ENCODE measurements at places on chromosomes 6 and 20. TPM values are rescaled to one million over a fixed set of nuclear protein-coding genes. Genes with fewer than 3 reads are reported as not detected.

DNA sequence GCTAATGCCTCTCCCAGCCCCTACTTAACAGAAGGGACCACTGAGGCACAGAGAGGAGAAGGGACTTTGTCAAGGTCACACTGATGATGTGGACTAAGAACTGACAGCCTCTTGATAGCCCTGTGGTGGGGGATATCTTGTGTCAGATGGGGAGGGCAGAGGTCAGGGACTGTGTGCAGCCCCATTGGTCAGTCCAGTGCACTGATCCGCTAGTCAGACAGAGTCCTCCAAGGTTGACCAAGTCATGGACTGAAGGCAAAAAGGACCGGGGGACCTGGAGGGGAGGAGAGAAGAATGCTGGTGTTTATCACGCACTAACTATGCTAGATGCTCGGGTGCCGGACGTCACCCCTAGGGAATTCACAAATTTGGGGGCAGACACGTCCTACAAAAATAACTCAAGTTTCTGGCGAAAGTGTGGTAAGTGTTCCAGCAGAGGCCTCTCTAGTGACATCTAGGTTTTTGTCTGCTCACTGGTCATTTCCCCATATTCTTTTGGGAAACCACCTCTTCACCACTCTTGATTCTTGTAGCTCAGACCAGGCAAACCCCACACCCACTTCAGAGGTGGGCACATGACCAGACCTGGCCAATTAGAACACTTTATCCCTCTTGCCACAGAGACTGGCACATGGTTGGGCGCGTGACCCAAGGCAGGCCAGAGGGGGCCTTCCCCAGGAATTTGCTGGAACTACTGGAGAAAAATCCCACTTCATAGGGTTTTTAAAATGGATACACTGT is 21.0 kb downstream of the TCF15 start:
- no peaks in the 10 kb centered on the region for H3K36me3 ChIP-seq
- no peaks in the 10 kb centered on the region for H3K27me3 ChIP-seq
- peak overlapping the region; percentile 73 for H3K27ac ChIP-seq
- H3K4me3 ChIP-seq, result no peak overlapping the region

DNA sequence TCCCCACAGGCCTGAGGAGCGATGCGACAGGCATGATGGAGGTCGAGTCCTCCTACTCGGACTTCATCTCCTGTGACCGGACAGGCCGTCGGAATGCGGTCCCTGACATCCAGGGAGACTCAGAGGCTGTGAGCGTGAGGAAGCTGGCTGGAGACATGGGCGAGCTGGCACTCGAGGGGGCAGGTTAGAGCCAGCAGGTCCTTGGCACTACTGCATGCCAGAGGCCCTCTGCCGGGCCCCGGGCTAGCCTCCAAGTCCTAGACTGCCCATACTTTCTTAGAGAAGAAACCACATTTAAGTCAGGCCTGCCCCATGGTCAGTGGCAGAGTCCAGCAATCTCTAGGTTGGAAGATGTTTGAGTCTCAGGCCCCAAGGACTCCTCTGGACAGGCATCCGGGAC is 32.1 kb downstream of the PKIG start:
- H3K36me3 ChIP-seq, result peaks cover 72% of the 10 kb centered on the region
- peaks cover 88% of the 10 kb centered on the region for H3K4me1 ChIP-seq
- no peaks in the 10 kb centered on the region for H3K27me3 ChIP-seq
- peak overlapping the region; percentile 82 for H3K27ac ChIP-seq
- DNase-seq, result peak; percentile 70

DNA sequence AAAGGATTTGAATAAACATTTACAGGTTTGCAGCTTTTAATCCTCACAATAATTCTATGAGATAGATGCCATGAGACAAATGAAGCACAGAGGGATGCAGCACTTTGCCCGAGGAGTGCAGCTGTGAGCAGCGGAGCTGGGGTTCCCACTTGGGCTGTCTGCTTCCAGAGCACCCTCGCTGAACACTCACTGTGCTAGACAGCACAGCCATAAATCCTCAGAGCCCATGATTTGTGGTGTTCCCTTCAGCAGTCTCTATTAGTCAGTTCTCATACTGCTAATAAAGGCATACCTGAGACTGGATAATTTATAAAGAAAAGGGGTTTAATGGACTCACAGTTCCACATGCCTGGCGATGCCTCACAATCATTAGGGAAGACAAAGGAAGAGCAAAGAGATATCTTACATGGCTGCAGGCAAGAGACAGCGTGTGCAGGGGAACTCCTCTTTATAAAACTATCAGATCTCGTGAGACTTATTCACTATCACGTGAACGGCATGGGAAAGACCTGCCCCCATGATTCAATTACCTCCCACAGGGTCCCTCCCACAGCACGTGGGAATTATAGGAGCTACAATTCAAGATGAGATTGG is 25.3 kb upstream of the CTAGE9 start:
- H3K4me3 ChIP-seq, result no peak overlapping the region
- no peaks in the 10 kb centered on the region for H3K27me3 ChIP-seq
- H3K4me1 ChIP-seq, result no peaks in the 10 kb centered on the region
- DNase-seq, result no peak

- H3K36me3 ChIP-seq, result no peaks in the 10 kb centered on the region
- no peak overlapping the region for H3K4me3 ChIP-seq
- DNase-seq, result no peak
- no peaks in the 10 kb centered on the region for H3K4me1 ChIP-seq
- no peak overlapping the region for H3K27ac ChIP-seq
- peaks cover 6% of the 10 kb centered on the region for H3K27me3 ChIP-seq
Observed at GRCh38 chr20:252801-253200, 4.7 kb upstream of the DEFB132 start.

DNA sequence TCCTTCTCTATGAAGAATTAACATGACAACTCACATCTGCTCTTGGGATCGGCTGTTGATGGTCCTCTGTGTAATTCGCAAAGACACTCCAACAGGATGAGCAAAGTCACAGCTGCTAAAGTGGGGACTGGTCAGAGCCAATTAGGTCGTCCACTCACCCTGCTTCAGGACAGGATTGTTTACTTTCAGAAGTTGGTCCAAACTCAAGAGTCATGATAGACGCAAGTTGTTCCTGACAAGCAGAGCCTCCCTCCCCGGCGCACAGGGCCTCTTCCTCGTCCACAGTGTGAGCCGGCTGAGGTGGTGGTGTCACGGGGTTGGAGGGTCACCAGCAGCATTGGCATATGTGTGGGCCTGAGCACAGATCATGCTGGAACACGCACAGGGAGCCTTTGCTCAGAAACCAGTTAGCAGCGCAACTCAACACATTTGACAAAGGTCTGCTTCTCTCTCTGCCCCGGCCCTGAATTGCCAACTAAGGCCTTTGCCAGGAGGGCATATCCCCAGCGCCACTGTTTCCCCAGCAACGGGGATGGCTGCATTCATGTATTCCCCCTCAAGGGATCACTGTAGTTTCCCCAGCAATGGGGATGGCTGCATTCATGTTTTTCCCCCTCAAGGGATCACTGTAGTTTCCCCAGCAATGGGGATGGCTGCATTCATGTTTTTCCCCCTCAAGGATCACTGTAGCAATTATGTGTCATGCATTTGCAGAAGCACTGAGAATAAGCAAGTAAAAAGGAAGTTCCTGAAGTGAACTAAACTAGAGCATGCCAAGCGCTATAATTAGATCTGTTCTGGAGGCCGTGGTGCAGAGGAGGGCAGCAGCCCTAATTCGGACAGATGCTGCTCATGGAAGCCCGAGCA is 111.7 kb downstream of the THBS2 start:
- peak overlapping the region; percentile 15 for H3K27ac ChIP-seq
- H3K36me3 ChIP-seq, result no peaks in the 10 kb centered on the region
- H3K27me3 ChIP-seq, result no peaks in the 10 kb centered on the region
- H3K4me3 ChIP-seq, result no peak overlapping the region
- peak; percentile 65 for DNase-seq
- H3K4me1 ChIP-seq, result peaks cover 26% of the 10 kb centered on the region

- H3K27ac ChIP-seq, result no peak overlapping the region
- H3K4me1 ChIP-seq, result peaks cover 6% of the 10 kb centered on the region
- no peaks in the 10 kb centered on the region for H3K36me3 ChIP-seq
- H3K27me3 ChIP-seq, result no peaks in the 10 kb centered on the region
- H3K4me3 ChIP-seq, result no peak overlapping the region
Observed at GRCh38 chr6:113626475-113626874, 230.7 kb upstream of the MARCKS start.

GRCh38 chr6:108587258-108588059 is 26.7 kb downstream of the FOXO3 start:
- no peak for DNase-seq
- no peaks in the 10 kb centered on the region for H3K36me3 ChIP-seq
- peaks cover 85% of the 10 kb centered on the region for H3K4me1 ChIP-seq
- H3K27me3 ChIP-seq, result no peaks in the 10 kb centered on the region
- H3K4me3 ChIP-seq, result no peak overlapping the region

DNA sequence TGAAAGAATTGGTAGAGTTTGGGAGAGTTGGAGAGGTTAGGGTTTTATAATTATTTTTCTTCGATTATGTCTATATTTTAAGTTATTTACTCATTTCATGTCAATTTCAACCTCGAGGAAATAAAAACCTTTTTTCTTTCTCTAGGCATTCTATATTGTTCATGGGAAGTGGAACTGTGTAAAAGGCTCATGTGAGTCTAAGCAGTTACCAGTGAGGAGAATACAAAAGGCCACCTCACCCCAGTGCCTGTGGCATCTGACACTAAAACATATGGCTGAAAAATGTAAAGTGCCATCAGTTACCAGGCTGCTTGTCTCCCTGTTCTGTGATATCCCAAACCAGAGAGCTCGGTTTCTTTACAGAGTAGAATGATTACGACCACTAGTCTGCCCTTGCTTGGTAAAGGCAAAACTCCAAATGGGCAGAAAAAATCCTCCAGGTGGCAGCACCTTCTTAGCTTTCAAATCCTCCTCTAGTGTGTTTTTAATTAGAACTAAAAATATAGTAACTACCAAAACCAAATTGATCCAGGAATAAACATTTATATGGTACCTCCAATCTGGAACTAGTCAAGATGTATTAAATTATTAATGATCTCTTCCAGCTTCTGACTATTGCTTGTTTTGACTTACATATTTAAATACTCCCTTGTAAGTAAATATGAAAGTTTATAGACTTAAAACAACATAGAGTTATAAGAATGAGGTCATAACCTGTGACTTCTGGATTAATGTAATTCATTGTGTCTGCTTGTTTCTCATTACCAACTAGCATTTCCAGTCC is 122.6 kb upstream of the MCHR2 start:
- H3K27ac ChIP-seq, result no peak overlapping the region
- DNase-seq, result no peak
- H3K4me1 ChIP-seq, result no peaks in the 10 kb centered on the region
- no peaks in the 10 kb centered on the region for H3K36me3 ChIP-seq
- H3K27me3 ChIP-seq, result no peaks in the 10 kb centered on the region

The FOXQ1 gene
- not detected for total RNA-seq

DNA sequence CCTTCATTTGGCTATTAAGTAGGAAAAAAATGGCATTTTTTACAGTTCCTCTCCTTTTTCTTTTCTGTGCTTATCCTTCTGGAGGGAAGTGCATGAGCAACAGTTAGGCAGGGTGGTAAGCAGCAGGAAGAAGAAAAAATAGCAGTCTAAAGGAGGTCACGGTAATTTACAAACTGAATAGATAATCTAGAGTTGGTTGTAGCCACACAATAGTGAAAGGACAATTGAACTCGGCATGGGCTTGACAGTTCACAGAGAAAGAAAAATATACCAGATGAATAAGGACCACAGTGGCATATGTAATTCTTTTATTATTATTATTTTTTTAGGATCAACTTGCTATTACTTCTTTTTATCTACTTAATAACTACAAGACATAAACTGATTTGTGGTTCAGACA is 358.6 kb downstream of the BTBD9 start:
- H3K27ac ChIP-seq, result no peak overlapping the region
- H3K4me1 ChIP-seq, result no peaks in the 10 kb centered on the region
- no peak overlapping the region for H3K4me3 ChIP-seq
- H3K27me3 ChIP-seq, result no peaks in the 10 kb centered on the region

- H3K4me1 ChIP-seq, result peaks cover 14% of the 10 kb centered on the region
- H3K27me3 ChIP-seq, result peaks cover 4% of the 10 kb centered on the region
- H3K36me3 ChIP-seq, result no peaks in the 10 kb centered on the region
- no peak for DNase-seq
- H3K27ac ChIP-seq, result no peak overlapping the region
- no peak overlapping the region for H3K4me3 ChIP-seq
Observed at GRCh38 chr20:57596358-57596757, 23.9 kb downstream of the ZBP1 start.

DNA sequence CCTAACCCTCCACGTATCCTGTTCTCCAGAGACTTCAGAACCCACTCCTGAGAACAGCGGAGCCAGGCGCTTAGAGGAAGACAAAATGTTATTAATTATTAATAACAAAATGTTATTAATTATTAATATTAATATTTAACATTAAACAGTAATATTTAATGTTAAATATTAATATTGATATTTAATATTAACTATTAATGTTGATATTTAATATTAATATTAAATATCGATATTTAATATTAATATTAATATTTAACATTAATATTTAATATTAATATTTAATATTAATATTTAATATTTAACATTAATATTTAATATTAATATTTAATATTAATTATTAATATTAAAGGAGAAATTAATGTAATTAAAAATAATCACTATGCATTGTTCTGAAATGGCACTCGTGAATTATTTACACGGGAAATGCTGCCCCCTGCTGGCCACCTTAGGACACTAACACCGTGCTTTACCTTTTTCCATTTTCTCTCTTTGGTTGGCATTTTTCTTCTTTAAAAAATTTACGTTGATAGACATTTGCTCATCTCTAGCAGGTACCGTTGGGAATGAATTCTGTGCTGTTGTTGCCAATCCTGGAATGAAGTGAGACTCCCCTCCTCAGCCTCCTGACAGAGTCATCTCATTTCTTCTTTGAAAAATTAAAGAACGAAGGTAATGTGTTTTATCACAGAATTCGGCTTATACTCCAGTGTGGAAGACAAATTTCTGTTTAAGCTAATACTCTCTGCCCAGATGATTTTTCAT is 7.5 kb upstream of the GGTLC1 start:
- DNase-seq, result peak; percentile 34
- peaks cover 23% of the 10 kb centered on the region for H3K27me3 ChIP-seq

The GGT7 gene
- total RNA-seq, result 8.0 TPM

DNA sequence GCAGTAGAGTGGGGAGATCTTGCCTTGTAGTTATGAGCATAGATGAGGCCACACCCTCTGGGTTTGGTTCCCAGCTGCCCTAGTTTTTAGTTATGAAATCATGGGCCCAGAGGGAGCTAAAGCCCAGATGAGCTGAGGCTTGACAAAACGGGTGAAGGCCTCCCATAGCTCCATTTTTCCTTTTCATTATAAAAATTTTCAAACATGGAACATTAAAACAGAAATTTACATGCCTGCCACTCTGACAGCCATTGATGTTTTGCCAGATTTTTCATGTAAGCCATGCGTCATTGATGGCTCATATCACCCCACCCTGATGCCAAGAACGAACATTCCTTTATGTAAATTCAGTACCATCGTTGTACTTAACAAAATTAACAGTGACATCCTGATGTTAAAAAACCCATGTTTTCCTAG is 67.9 kb downstream of the IGF2R start:
- H3K4me1 ChIP-seq, result peaks cover 10% of the 10 kb centered on the region
- no peak for DNase-seq
- H3K27me3 ChIP-seq, result no peaks in the 10 kb centered on the region
- no peak overlapping the region for H3K27ac ChIP-seq
- H3K4me3 ChIP-seq, result no peak overlapping the region

Measured in heart right ventricle (tissue), 16 donors.